Dermis microvascular lymphatic vessel endothelial cell (primary cell): ENCODE measurements at places on chromosomes 11 and 22. TPM values are rescaled to one million over a fixed set of nuclear protein-coding genes. Genes with fewer than 3 reads are reported as not detected.

Gene C11orf86
- not detected in 2 replicates for total RNA-seq

Gene CLDN5
- 560 and 793 TPM in 2 replicates for total RNA-seq

Gene MRGPRG
- total RNA-seq = not detected in 2 replicates

Gene SOX6
- under 0.01 TPM in 2 replicates for total RNA-seq

Gene TCN1
- total RNA-seq = not detected in 2 replicates

Gene OR5P2
- not detected in 2 replicates for total RNA-seq

Gene SPON1
- under 0.01 and 0.51 TPM in 2 replicates for total RNA-seq

Gene VPREB1
- total RNA-seq = not detected in 2 replicates

Gene VSIG2
- 0.13 TPM in 1 of 2 replicates, not detected in the other for total RNA-seq

- DNase-seq = no peak
Observed at GRCh38 chr11:33533386-33534052, 167.1 kb downstream of the C11orf91 start.

GRCh38 chr22:36423461-36424404 is 36.0 kb upstream of the MYH9 start:
- no peak for DNase-seq

DNA sequence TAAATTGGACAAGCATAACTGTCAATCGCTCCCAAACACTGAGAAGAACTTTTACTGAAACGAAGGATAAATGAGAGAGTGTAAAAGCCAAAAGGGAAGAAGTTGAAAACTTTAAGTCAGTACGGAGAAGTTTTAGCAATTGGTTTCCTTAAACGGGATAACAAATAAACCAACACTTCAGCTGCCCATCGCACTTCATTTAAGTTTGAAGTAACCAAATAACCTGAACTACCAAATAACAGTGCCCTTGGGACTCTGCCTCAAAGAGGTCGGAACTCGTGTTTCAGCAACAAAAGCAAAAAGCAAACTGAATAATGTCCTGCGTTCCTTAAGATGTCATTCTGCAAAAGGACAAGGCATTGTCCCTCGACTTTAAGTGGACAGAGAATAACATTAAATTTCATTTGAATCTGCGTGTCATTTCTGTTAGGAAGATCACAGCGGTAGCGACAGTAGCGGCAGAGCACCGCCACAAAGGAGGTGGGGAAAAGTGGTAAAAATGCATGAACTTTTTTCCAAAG is 127.0 kb upstream of the C11orf58 start:
- no peak for DNase-seq

DNA sequence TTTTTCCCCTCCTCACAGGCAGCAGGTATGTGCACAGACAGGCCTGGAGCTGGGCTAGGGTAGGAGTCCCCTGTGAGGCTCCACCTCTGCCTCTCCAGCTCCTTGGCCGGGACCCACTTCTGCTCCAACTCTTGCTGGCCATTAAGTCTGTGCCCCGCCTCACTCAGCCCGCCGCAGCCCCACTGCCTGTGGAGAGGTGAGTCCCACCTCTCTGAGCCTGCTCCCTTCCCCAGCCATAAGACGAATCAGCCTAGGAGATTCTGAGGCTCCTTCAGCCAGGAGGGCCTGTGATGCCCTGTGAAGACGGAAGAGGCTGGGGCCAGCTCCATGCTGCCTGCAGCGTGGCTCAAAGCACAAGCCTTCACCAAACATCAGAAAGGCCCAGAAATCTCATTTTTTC is 23.0 kb downstream of the TSKU start:
- DNase-seq = no peak

DNA sequence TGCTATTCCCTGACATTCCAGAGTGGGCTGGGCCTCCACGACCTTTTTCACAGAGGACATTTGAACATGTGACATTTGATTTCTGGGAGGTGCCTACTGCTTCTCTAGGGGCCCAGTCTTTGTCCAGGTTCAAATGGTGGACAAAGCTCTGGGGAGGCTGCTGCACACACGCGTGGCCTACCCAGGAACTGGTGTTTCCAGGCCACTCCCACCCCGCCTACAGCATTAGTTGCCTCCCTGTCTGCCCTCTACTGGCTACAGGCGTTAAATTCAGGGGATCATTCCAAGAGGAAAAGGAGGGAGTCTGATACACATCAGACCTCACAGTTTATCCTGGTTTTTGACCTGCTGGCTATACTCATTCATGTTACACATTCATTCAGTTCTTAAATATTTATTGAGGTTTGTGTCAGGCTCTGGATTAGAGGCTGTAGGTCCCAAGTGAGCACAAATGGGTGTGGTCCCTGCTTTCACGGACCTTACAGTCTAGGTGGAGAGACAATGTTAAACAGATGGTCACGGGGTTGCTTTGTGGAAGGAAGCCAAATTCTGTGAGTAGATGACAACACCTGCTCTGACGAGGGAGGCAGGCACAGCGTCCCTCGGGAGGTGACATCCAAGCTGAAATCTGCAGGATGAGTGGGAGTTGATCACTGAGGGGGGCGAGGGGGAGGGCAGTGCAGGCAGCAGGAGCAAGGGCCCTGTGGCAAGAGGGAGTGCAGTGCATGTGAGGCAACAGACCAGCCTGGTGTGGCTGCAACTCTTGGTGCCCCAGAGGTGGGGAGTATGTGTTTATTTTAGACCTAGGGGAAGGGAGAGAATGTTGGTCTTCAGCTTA is 11.8 kb downstream of the TUB start:
- peak; percentile 45 for DNase-seq

DNA sequence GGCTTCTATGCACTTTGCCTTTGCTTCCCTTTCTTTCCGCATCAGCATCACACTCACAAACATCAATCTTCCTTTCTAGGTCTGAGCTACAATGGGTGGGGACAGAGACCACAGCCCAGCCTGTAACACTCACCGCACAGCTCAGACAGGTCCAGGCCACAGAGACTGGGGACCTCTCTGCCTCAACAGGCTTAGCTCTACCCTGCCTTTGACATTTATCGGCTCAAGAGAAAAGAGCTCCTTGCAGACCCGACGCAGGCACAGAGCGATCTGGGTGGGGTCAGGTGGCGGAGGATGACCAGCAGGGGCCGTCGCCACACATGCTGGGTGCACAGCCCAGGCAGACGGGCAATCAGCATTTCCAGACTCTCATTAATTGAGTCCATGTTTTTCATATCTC is 837.3 kb downstream of the TBC1D22A start:
- no peak for DNase-seq

- no peak for DNase-seq
Observed at GRCh38 chr22:38136607-38137006, 26.1 kb upstream of the BAIAP2L2 start.

- no peak for DNase-seq
Observed at GRCh38 chr11:31340903-31341572, 28.5 kb downstream of the DCDC1 start.

DNA sequence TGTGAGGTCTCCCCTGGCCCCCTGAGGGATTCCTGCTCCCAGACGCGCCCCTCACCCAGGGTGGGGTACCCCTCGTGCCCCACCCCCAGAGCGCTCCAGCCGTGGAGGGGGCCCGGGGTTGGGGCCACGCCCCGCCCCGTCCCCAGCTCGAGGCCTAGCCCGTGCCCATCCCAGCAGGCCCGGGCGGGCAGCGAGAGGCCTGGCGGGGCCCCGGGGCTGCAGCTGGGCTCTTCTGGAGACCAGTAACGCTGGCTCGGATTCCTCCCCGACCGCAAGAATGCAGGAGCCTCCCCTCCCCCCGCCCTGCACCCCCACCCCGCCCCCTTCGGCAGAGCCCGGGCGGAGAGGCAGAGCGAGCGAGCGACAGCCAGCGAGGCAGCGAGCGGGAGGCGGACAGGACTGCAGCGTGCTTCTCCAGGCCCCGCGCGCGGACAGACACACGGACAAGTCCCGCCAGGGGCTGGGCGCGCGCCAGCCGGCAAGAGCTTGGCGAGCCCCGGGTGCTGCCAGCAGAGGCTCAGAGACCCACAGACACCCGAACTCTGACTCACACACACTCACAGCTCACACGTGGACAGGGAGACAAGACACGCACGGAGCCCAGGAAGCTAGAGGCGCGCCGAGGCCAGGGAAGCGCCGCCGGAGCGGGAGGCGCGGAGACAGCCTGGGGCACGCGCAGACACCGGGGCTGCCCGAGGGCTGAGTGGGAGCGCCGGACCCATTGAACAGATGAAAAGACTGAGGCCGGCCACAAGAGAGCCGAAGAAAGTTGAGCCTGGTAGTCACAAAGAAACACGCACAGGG is 15.2 kb downstream of the BCL9L start:
- no peak for DNase-seq

- no peak for DNase-seq
Observed at GRCh38 chr11:43747130-43747802, 66.7 kb downstream of the HSD17B12 start.

DNA sequence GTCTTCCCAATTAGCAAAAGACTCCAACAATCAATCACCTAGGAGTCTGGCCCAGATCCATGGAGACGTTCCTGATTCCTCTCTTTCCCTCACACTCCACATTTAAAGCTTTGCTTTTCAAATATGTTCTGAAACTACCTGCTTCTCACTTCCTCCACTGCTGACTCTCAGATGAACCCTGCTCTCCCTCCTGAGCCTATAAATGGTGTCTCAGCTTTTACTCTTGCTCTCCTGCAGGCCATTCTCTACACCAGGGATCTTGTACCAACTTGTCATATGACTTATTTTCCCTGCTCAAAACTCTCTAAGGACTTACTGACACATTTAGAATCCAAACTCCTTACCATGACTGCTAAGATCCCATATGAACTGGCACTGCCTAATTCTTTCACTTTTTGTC is 138.4 kb upstream of the DDI1 start:
- DNase-seq = no peak

DNA sequence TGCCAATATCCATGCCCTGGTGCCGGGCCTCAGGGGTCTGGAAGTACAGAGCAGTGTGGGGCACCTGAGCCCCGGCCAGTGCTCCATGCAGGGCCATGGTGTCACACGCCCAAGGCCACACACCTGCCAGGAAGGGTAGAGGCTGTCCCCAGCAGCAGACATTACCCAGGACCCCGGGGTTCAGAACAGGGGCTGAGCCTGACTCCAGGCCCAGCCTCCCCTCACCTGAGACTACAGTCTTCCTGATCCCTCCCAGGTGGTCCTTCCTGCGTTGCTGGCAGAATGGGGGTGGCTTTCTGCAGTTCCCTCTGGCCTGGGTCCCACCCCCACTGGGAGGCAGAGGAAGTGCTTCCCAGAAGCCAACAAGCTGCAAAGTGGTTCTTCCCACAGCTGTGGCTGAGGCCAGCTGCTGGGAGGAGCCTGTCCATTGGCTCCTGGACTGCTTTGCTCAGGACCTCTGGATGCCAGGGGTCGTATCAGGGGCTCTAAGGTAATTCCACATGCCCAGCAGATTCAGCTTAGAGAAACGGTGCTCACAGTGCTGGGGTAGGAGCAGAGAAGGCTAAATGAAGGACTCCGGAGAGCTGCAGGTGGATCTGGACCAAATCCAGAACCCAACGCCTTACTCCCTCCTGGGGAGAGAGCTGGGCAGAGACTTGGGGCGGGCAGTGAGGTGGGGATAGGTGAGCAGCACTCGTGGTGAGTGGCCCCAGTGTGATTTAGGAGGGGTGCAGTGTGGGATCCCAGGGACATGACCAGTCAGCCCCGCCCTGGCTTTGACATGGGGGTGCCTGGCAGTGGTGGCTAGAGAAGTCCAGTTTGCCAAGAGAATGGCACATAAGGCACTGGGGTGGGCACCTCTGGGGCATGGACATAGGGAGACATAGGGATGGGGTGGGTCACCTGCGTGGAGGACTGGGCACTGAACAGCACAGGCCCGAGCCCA is 12.6 kb downstream of the TCIRG1 start:
- no peak for DNase-seq

DNA sequence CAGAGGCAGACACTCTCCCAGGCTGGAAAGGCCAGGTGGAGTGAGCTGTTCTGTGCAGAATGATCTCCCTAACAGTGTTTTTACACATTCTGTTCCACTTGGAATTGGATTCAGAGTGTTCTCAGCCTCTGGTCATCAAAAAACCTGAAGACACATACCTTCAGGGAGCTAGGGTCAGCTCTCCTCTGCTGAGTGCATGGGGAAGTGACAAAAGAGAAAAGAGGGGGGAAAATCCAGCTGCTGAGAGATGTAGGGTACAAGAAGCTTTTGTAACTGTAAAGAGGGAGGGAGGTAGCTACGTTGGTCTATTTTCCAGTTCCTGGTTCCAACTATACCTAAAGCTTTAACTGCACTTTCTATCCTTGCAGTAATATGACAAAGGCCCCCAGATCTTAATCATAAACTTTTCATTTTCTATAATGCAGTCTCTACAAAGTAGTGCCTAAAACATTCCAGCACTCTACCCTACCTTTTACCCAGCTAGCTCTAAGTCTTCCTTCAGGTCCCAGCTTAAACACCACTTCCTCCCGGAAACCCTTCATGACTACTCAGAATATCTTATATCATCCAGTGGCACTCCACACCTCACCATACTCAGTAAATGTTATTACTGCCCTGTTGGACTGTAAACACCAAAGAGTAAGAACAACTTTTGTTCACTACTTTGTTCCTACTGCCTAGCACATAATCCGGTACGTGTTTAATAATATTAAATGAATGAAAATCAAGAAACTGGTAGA is 9.2 kb downstream of the MAPK1 start:
- DNase-seq = peak; percentile 21

- peak; percentile 41 for DNase-seq
Observed at GRCh38 chr11:46003572-46003971, 81.1 kb downstream of the LARGE2 start.
